Thoracic aorta (tissue), 2 donors: ENCODE measurements at places on chromosomes 3 and 15. TPM values are rescaled to one million over a fixed set of nuclear protein-coding genes. Genes with fewer than 3 reads are reported as not detected.

ANKUB1 gene
- total RNA-seq: 0.81 TPM

COX17 gene
- 15.2 TPM for total RNA-seq

MUSTN1 gene
- total RNA-seq: 33.8 TPM

COL7A1 gene
- total RNA-seq: 16.4 TPM

SNX1 gene
- total RNA-seq: 104 TPM

PPIB gene
- total RNA-seq: 288 TPM

TYRO3 gene
- 5.4 TPM for total RNA-seq

TTLL13 gene
- not detected for total RNA-seq

ZNF860 gene
- total RNA-seq: 0.81 TPM

PLXND1 gene
- total RNA-seq: 207 TPM

ILDR1 gene
- not detected for total RNA-seq

KCTD6 gene
- total RNA-seq: 28.6 TPM

GRCh38 chr15:31303726-31304648 lies 22.6 kb upstream of the KLF13 start:
- no peak for DNase-seq
- no peaks in the 10 kb centered on the region for H3K36me3 ChIP-seq
- H3K27me3 ChIP-seq: no peaks in the 10 kb centered on the region

- H3K4me1 ChIP-seq: no peaks in the 10 kb centered on the region
- no peak overlapping the region for H3K4me3 ChIP-seq
- no peaks in the 10 kb centered on the region for H3K36me3 ChIP-seq
- no peak overlapping the region for H3K27ac ChIP-seq
These were observed 43.4 kb upstream of the CLRN1 start for GRCh38 chr3:151015767-151016477.

GRCh38 chr3:47635536-47635935 lies 56.9 kb upstream of the CSPG5 start:
- DNase-seq: no peak
- no peak overlapping the region for H3K4me3 ChIP-seq
- H3K27ac ChIP-seq: no peak overlapping the region

DNA sequence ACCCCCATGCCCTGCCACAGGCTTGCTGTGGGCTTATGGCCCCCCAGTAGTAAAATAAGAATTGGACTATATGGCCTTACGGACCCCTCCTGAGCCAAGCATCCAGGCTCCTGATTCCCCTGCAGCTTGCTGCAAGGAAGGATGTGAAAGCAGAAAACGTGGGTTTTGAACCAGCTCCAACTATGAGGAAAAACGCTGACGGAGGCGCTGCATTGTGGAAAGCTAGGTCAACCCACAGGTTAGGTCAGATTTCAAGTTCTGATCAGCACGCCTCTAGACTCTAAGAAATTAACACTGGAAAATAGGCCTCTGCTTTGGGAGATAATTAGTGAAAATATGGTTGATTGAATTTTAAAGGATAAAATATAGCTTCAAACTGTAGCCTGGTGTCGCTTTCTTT lies 195.4 kb upstream of the HES1 start:
- no peak overlapping the region for H3K4me3 ChIP-seq
- H3K27me3 ChIP-seq: no peaks in the 10 kb centered on the region
- H3K4me1 ChIP-seq: no peaks in the 10 kb centered on the region
- DNase-seq: no peak
- no peak overlapping the region for H3K27ac ChIP-seq

- no peaks in the 10 kb centered on the region for H3K36me3 ChIP-seq
- peaks cover 99% of the 10 kb centered on the region for H3K4me1 ChIP-seq
- no peak for DNase-seq
- H3K4me3 ChIP-seq: peak overlapping the region; percentile 25
- no peaks in the 10 kb centered on the region for H3K27me3 ChIP-seq
- H3K27ac ChIP-seq: peak overlapping the region; percentile 74
These were observed 27.2 kb downstream of the CYFIP1 start for GRCh38 chr15:22952796-22953579.

DNA sequence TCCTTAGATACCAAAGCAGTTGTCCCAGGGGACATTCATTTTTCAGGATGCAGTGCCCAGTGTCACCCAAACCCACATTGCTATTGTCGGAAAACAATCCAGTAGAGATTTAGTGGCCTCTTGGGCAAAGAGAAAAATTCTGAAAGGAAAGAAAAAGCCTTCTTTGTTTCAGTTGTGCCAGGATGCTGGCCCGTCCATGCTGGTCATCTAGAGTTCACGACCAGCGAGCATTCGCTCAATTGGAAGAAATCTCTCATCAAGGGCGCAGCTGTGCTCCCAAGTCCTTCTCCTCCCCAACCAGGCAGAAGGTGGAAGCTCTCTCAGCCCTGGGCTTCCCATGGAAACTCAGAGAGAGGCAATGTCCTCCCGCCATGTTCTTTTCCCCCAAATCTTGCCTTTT lies 123.7 kb downstream of the MTHFS start:
- H3K4me1 ChIP-seq: no peaks in the 10 kb centered on the region
- H3K27ac ChIP-seq: no peak overlapping the region
- no peak overlapping the region for H3K4me3 ChIP-seq

DNA sequence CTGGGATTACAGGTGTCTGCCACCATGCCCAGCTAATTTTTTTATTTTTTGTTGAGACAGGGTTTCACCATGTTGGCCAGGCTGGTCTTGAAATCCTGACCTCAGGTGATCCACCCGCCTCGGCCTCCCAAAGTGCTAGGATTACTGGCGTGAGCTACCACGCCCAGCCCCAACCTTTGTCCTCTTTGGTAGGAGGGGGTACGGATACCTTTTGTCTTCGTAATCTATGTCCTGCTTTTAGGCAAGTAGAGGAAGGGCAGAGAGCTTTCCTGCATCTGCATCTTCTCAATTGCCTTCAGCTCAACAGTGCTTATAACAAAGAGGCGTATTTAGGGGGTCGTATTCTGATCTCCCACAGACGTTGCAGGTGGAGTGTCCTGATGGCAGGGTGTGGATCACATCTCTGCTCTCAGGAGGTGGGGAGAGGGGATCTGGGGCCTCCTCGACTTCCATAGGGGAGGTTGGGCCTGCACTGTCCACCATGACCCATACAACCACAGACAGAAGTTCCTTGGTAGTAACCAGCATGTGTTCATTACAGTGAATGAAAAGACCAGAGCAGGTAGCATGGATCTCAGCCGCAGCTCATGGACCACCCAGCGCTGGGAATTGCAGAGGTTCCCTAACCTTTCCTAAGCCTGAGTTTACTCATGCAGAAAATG lies 21.4 kb upstream of the KCTD6 start:
- no peaks in the 10 kb centered on the region for H3K4me1 ChIP-seq
- H3K36me3 ChIP-seq: no peaks in the 10 kb centered on the region
- no peak overlapping the region for H3K27ac ChIP-seq

GRCh38 chr15:48385031-48385830 lies 54.0 kb downstream of the DUT start:
- no peak overlapping the region for H3K27ac ChIP-seq
- DNase-seq: no peak
- no peaks in the 10 kb centered on the region for H3K27me3 ChIP-seq
- peaks cover 15% of the 10 kb centered on the region for H3K4me1 ChIP-seq
- H3K36me3 ChIP-seq: no peaks in the 10 kb centered on the region
- no peak overlapping the region for H3K4me3 ChIP-seq

- H3K27me3 ChIP-seq: no peaks in the 10 kb centered on the region
- H3K4me1 ChIP-seq: peaks cover 4% of the 10 kb centered on the region
- no peaks in the 10 kb centered on the region for H3K36me3 ChIP-seq
These were observed at the start of gene HDGFL3 for GRCh38 chr15:83207660-83208366. Gene HDGFL3 (minus strand): TSS chr15:83207823. CDS start chr15:83207414, 409 bp downstream.

DNA sequence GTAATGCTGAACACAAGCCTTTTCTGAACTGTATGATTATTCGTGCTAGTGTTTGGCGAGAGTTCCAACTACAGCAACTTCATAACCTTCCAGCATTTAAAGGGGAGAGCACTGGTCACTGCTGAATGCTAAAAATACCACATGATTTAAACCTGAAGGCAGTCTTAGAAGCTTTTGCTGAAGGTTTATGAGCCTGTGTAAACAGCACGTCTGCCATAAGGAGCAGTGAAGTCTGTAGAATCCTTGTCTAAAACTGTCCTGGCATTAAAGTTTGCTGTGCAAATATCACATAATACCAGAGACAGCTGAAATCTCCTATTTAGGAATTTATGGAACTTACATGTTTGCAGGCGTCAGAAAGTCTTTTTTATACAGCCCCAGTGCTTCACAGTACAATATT lies 5.9 kb downstream of the SATB1 start:
- H3K36me3 ChIP-seq: no peaks in the 10 kb centered on the region
- peaks cover 30% of the 10 kb centered on the region for H3K4me1 ChIP-seq
- H3K27me3 ChIP-seq: no peaks in the 10 kb centered on the region
- no peak for DNase-seq
- H3K27ac ChIP-seq: peak overlapping the region; percentile 20
- peak overlapping the region; percentile 16 for H3K4me3 ChIP-seq

GRCh38 chr3:18585004-18585968 lies 160.1 kb upstream of the SATB1 start:
- no peaks in the 10 kb centered on the region for H3K4me1 ChIP-seq
- no peak for DNase-seq
- H3K27me3 ChIP-seq: no peaks in the 10 kb centered on the region
- no peak overlapping the region for H3K27ac ChIP-seq
- no peaks in the 10 kb centered on the region for H3K36me3 ChIP-seq

- H3K4me3 ChIP-seq: no peak overlapping the region
- no peaks in the 10 kb centered on the region for H3K27me3 ChIP-seq
- peak overlapping the region; percentile 69 for H3K27ac ChIP-seq
- DNase-seq: no peak
- no peaks in the 10 kb centered on the region for H3K36me3 ChIP-seq
These were observed 8.6 kb upstream of the TNFAIP8L3 start for GRCh38 chr15:51103330-51103729.

DNA sequence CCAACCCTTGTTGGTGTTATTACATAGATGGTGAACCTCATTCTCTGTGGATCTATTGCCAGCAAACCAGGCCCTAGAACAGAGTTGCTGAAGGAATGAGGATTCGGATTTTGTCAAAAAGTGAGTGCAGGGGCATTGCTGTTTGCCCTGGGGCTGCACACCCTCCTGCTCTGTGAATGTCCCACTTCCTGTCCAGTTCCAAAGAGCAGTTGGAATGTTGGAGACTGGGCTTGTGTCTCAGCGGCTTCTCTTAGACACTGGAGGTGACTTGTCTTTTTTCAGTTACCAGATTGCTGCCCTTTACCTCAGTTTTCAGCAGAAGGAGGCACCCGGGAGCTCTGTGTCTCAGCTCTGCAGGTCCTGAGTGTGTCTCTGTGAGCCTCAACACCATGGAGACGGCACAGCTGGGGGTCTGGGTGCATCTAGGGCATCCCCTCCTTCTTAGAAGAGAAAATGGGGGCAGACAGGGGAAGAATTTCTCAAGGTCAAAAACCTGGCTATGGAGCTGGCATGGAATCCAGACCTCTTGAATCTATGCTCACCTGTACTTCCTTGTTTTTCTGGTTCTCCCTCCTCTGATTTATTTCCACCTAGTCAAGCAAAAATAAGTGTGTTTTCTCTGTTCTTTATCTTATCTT lies 46.3 kb downstream of the LIMD1 start:
- peaks cover 43% of the 10 kb centered on the region for H3K4me1 ChIP-seq
- H3K4me3 ChIP-seq: no peak overlapping the region
- H3K27me3 ChIP-seq: no peaks in the 10 kb centered on the region
- no peak for DNase-seq
- H3K27ac ChIP-seq: no peak overlapping the region

- H3K4me1 ChIP-seq: peaks cover 27% of the 10 kb centered on the region
- DNase-seq: no peak
- peak overlapping the region; percentile 94 for H3K4me3 ChIP-seq
- H3K27ac ChIP-seq: peak overlapping the region; percentile 29
- H3K27me3 ChIP-seq: no peaks in the 10 kb centered on the region
These were observed 632 bp upstream of the COPS2 start for GRCh38 chr15:49155834-49156627.

DNA sequence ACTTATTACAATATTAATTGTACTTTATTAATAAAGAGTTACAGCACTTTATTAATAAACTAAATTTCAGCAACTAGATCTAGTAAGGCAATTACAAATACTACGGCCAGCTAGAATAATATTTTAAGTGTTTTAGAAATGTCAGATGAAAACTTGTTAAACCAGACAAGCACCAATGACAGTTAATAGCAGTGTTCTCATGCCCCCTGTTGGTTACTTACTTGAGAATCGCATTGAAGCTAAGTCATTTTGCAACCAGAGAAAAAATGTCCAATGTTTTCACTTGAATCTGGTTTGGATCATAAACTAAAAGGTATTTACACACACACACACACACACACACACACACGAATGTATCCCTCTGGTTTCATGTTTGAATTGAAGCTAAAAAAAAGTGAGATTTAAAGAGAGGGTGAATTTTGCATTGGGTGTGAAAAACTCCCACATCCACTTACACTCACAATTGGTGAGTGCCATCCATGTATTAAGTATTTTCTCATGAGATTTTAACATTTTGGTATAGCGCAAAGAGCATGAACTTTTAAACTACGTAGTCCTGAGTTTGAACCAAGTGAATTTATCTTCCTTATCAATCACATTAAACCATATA lies 347.7 kb downstream of the ZBBX start:
- no peaks in the 10 kb centered on the region for H3K4me1 ChIP-seq
- no peak for DNase-seq
- H3K27ac ChIP-seq: no peak overlapping the region
- H3K4me3 ChIP-seq: no peak overlapping the region
- H3K27me3 ChIP-seq: no peaks in the 10 kb centered on the region
- H3K36me3 ChIP-seq: no peaks in the 10 kb centered on the region

GRCh38 chr15:65110676-65111292 lies 4.2 kb downstream of the UBAP1L start:
- H3K27me3 ChIP-seq: no peaks in the 10 kb centered on the region
- no peak for DNase-seq
- H3K4me3 ChIP-seq: no peak overlapping the region

DNA sequence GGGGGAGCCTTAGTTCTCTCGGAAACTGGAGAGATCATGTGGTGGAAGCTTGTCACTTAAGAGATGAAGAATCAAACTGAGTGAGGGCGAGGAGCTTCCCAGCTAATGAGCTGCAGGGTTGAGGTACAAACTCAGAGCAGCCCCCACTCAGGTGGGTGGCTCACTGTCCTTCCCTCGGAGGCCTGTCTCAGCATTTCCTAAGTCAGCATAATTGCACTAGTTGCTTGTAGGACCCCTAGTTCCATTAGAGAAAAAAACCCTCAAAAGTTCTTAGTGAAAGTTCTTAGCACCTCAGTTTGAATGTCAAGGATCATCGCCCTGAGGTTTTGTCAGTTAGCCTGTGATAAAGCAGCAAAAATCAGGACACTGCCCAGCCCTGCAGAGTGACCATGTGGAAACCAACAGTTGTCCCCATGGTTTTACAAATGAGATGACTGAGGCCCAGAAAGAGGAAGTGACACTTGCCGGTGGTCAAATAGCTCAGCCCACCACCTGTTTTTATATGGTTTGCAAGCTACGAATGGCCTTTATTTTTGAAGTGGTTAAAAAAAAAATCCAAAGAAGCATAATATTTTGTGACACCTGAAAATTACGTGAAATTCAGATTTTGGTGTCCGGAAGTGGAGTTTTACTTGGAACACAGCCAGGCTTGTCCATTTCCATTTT lies 11.9 kb downstream of the SMAD6 start:
- H3K27me3 ChIP-seq: no peaks in the 10 kb centered on the region
- H3K36me3 ChIP-seq: no peaks in the 10 kb centered on the region
- peak overlapping the region; percentile 58 for H3K27ac ChIP-seq
- DNase-seq: no peak
- H3K4me3 ChIP-seq: no peak overlapping the region

- no peaks in the 10 kb centered on the region for H3K27me3 ChIP-seq
- no peak overlapping the region for H3K27ac ChIP-seq
- DNase-seq: no peak
- no peaks in the 10 kb centered on the region for H3K4me1 ChIP-seq
- no peaks in the 10 kb centered on the region for H3K36me3 ChIP-seq
These were observed 34.5 kb downstream of the FANCI start for GRCh38 chr15:89278307-89278706.

- H3K27me3 ChIP-seq: no peaks in the 10 kb centered on the region
- H3K36me3 ChIP-seq: peaks cover 6% of the 10 kb centered on the region
- DNase-seq: no peak
- H3K4me3 ChIP-seq: no peak overlapping the region
These were observed 49.1 kb downstream of the CCK start for GRCh38 chr3:42216931-42217333.
